ENCODE measurements at places on chromosomes 3 and 15.

- no peak for DNase-seq
Measured at GRCh38 chr3:46413951-46414350, 6.9 kb downstream of the CCRL2 start.

DNA sequence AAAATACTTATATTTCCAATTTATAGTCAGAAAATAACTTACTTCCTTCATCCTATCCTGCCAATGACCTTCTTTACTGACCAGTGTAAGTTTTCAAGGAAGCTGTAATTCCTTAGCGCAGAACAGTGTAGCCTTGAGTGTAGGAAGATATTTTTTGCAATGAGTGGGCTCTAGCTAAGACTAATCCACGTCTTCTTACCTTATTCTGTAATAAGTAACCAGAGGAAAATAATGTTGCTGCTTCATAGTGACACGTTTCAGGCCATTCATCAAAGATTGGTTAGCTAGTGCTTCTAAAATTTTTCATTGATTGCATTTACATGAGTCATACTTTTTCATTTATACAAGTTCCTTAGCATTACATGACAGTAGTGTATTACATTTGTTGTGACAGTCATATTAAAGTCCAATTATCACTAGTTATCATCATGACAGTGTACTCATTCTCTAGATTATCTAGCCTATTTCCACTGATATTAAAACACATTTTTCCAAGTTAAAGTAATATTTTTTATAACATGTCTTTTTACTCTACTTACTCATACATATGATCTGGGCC is 403.8 kb upstream of the EPHA3 start:
- no peak for DNase-seq

- DNase-seq = no peak
Measured at GRCh38 chr3:129577925-129578786, 28.3 kb downstream of the PLXND1 start.

DNA sequence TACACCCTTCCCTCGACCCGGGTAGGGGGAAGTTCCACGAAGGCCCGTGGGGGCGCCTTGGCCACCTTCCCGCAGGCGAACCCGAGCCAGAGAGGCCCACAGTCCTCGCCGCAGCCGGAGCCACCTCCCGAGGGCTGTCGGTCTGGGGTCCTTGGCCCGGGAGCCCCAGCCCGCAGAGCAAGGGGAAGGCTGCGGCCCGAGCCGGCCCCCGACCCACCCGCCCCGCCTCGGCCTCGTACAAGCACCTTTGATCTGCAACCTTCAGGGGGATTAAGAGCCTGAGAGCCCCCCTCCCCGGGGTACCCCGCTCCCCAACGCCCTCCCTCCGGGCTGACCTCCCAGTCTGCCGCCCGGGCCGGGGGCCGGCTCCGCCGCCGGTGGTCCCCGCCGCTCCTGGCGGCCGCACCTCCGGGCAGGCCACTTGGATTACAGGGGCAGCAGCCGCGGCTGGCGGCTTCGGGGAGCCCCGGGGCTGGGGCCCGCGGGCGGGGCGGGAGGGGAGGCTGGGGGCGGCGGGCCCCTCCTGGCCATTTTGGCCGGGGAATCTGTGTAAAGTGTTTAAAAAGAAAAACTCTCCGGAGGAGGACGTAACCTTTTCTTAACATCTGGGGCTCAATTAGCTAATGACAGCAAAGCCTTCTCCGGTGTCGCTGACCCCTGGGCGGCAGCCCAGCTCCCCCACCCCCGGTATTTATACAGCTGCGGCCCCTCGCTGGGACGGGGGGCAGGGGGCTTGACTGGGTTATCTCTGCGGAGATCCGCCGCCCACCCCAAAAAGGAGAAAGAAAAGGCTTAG is 40.2 kb downstream of the EPHB3 start:
- DNase-seq = no peak

GRCh38 chr15:76730262-76730661 is 174.9 kb downstream of the SCAPER start:
- no peak for DNase-seq

DNA sequence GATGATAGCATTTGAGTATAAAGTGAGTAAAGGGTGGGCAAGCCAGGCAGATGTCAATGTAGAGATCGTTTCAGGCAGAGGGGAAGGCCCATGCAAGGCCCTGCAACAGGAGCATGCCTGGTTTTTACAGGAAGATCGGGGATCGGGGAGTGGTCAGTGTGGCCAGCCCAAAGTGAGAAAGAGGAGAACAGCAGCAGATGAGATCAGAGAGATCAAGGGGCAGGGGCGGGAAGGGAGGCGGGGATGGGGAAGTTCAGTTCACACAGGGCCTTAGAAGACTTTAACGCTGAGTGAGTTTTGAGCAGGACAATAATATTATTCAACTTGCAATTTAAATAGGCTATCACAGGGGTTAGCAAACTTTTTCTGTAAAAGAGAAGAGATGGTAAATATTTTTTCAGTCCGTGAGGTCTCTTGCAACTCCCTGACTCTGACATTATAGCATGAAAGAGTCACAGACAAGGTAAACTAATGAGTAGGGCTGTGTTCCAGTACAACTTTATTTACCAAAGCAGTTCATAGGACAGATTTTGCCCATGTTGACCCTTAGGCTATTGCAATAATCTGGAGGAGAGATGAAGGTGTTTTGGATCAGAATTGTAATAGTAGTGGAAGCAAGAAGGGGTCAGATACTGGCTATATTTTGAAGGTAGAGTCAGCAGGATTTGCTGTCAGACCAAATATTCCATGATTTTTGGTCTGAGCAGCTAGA is 12.4 kb upstream of the CD47 start:
- DNase-seq = no peak

DNA sequence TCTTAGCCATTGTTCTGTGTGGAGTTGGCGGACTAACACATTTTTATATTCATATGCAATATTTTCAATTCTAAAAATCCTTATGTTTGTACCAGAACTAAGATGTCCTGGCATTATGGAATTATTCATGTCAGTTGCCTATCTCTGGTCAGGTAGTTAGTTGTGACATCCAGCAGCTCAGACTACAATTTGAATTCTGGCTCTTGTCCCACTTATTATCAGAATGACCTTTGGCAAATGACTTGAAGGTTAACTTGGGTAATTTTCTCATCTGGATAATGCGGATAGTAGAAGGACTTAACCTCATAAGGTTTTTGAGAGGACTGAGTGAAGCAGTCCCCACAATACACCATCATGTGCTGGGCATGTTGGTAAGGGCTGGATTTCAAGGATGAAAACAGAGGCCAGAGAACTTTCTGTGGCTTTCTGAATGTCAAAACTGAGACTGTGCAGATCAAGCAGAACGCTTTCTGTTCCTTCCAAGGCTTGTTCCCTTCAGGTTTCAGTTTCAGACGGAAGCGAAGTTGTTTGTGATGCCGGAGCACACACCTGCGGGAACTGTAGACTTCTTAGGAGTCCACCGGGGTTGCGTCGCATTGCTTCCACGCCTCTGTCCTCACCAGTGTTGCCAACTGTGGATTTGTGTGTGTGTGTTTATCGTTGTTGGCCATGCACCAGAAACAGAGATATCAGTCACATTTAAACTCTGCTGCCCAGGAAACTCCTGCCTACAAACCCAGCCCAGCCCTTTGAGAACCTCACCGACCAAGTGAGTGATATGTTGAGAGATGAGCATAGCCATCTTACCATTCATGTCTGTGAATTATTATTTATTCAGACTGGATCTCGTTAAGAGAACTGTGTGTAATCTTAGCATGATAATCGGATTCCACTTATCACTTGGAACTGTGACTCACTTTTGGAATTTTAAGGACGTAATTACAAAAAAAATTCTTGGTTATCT is 76.0 kb downstream of the PTPRG start:
- DNase-seq = no peak

DNA sequence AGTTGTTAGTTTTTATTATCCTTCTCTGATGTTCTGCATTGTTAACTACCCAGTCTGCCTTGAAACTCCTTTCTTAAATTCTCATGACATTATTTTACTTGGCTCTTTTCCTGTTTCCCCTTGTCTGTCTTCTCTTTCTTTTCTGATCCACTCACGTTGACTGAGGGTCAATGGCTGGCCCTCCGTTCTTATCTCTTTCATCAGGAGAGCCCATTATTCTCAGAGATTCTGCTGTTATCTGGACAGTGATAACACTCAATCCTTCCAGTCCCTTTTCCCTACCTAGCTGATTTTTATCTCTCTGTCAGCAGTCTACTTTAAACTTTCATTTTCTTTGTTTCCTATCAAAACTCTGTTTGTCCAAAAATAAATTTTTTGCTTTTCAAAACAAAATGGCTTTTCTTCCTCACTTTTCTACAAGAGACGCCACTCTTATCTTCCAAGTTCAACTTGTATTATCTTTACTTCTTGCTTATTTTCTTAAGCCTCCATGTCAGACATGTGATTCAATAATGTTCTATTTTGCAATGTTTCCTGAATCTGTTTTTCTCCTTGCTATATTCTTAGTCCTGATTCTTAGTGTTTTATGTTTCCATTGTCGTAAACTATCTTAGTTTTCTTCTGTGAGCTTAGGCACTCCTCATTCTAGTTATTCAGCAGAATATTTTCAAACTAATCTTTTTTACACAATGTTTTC is 120.2 kb downstream of the NEDD4 start:
- no peak for DNase-seq

GRCh38 chr15:75945953-75946352 is 42.3 kb downstream of the FBXO22 start:
- DNase-seq = no peak

GRCh38 chr15:68203486-68203885 is 1.6 kb downstream of the CALML4 start:
- DNase-seq = no peak

GRCh38 chr3:178833695-178834094 is 237.9 kb downstream of the ZMAT3 start:
- no peak for DNase-seq

DNA sequence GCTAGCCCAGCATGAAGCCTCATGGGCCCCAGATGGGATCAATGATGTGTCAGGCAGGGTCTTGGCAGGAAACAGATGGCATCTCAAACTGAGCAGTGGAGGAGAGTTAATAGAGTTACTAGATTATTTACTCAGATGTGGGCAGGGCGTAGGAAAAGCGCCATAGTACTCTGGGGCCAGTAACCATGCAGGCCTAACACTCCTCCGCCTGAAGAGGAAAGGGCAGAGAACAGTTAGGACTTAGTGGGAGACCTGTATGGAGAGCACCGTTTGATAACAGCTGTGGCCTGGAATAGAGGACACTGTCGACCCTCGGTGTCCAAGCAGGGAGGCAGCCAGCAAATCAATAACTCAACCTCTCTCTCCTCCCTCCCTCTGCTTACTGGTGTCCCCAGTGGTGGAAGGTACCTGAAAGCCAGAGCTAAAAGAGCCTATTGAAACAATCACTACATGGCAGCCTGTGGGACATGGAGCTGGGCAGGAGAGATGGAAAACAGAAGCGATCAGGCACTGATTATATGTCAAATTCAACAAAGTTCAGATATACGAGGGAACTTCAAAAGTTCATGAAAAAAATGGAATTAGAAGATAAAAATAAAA is 111.4 kb upstream of the CCNL1 start:
- no peak for DNase-seq

DNA sequence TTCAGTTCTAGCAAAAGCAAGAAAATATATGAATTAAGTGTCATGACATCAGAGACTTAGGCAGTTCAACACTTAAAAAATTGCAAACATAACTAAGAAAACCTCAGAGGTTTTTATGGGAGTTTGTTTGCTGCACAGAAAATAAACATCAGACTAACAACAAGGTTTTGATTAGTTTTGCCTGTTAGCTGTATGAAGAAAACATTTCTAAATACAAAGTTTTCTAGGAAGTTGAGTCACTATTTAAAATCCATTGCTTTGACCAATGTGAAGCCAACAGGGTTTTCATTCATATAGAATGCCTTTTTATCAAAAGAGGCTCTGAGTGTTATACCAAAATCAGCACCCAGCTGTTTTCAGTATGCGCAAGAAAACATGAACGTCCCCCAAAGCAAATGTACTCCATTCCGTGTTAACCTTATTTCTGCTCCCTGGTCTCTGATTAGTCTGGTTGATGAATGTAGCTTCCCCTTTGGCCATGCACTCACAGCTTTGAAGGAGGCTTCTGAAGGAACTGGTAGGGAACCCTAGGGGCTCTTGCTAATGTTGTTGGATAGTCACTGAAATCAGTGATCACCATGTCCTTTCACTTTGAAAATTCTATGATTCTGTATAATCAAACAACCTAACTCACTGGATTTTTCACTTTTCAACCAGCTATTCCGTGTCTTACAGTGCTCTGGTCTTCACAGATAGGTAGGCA is 89.6 kb upstream of the TSEN2 start:
- DNase-seq = no peak

DNA sequence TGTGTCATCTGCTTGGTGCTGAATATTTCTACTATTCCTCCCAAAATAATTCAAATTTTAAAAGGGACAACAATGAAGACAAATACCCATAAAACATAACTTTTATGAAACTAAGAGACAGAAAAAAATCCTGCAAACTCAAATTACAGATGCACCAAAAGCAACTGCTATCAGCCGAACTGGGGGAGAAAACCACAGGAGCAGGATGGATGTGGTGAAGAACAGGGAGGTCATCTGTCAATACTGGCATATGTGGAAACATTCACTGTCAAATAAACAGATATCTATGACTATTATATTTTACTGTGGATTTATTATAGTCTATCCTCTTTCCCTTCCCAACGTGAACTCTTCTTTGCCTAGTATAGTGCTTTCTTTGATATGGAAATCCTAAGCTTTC is 53.3 kb upstream of the CPOX start:
- no peak for DNase-seq

DNA sequence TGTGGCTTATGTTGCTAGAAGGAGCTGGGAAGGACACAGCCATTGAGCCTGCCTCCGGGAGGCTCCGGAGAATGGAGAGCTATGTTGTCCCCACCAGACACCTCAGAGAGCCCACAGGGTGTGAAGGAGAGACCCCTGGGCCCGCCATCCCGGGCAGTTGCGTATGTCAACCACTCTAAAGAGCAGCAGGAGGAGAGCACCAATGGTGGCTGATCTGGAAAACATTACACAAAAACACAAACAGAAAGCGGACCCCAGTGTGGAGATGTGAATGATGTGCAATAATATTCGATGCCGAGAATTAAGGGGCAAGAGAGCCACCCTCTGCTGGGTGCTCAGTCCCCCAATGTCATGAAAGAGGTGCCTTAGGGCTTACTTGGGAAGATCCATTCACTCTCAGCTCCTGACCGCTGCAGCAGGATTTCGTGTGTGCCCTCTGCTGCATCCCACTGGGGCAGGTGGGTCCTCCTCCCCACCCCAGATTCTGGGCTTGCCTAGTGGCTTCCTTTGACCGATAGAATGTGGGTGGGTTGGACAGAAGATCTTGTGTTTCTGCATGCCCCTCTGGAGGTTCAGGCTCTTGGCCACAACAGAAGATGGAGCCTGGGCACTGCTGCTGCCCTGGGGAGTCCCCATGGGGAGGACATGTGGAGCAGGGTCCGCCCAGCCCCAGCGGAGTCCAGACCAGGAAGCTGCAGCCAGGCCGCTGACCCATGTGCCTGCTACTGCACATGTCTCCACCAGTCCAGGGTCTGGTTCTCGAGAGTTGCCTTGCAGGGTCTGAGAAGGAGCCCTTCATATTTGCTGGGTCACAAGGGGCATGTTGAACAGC is 245.3 kb downstream of the OCA2 start:
- peak; percentile 15 for DNase-seq

- DNase-seq = no peak
Measured at GRCh38 chr3:182644013-182644412, 149.3 kb upstream of the ATP11B start.
